Hematopoietic multipotent progenitor cell (in vitro differentiated cells): ENCODE measurements at places on chromosomes 1 and 21.
A peak's percentile ranks its signal among the peaks of the same experiment; 100 is the strongest.

- DNase-seq, result no peak
These were observed 364.1 kb downstream of the HHAT start for GRCh38 chr1:210692796-210693195.

DNA sequence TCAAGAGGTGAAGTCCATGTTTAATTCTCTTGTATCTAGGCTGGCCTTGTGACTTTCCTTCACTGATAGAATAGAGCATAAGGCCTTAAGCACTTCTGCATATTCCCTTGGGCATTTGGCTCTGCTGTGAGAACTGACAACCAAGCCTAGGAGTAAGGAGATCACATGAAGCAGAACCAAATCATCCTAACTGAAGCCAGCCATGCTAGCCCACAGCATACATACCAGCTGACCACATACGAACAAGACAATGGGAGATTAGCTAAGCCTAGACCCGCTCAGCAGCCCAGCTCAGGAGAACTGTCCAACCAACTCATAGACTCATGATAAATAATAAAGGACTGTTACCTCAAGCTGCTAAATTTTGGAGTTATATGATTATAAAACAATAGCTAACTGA is 114.6 kb upstream of the NEK7 start:
- no peak for DNase-seq

DNA sequence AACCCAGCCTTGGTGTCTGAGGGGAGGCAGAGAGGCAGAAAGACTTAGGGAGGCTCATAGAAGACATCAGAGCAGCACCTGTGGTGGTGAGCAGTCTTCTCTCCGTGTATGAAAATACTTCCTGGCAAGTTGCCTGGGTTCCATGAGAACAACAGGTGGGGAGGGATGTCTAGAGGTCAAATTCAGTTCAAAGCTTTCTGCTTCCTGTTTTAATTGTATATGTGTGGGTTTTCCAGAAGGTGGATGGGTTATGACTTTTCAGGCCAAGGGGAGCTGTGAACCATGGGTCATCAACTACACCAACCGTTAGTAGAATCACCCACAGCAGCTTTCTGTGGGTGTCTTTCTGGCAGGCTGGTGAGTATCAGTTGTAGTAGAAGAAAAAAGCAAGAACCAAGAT is 4.1 kb upstream of the FCRL2 start:
- DNase-seq, result no peak

DNA sequence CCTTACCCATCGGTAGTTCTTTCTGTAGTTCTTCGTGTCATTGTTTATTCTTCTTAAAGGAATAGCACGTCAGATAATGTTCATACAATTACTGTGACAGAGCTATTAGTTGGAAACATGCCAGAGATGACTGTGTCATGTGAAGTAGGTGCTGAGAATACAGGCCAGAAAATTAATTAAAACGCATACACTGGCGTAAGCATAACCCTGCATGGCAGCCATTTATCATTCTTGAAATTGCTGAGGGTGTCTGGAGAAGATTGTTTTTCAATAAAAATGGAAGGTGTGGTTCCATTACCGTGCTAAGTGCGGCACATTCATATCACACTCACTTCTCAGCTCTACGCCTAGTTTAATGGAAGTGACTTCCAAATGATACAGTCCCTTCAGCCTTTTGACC is 7.8 kb downstream of the ETS2 start:
- DNase-seq, result no peak

GRCh38 chr1:180294711-180295110 is 64.6 kb downstream of the LHX4 start:
- no peak for DNase-seq

- DNase-seq, result no peak
These were observed 6.1 kb downstream of the TFF3 start for GRCh38 chr21:42308914-42309752.

- DNase-seq, result no peak
These were observed 33.5 kb downstream of the CSMD2 start for GRCh38 chr1:34131396-34132160.

- DNase-seq, result no peak
These were observed 57.8 kb downstream of the HS2ST1 start for GRCh38 chr1:86972262-86972661.

DNA sequence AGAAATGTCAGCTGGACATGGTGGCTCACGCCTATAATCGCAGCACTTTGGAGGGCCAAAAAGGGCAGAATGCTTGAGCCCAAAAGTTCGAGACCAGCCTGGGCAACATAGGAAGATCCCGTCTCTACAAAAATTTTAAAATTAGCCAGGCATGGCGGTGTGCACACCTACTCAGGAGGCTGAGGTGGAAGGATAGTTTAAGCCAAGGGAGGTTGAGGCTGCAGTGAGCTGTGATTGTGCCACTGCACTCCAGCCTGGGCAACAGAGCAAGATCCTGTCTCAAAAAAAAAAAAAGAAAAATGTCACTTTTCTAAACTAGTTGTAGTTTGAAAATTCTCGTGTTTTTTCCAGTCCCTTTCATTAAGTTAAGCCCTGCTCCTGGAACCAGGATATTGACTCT is 9.1 kb downstream of the CLSTN1 start:
- no peak for DNase-seq

GRCh38 chr1:66364578-66365391 is 169.2 kb upstream of the SGIP1 start:
- DNase-seq, result no peak

DNA sequence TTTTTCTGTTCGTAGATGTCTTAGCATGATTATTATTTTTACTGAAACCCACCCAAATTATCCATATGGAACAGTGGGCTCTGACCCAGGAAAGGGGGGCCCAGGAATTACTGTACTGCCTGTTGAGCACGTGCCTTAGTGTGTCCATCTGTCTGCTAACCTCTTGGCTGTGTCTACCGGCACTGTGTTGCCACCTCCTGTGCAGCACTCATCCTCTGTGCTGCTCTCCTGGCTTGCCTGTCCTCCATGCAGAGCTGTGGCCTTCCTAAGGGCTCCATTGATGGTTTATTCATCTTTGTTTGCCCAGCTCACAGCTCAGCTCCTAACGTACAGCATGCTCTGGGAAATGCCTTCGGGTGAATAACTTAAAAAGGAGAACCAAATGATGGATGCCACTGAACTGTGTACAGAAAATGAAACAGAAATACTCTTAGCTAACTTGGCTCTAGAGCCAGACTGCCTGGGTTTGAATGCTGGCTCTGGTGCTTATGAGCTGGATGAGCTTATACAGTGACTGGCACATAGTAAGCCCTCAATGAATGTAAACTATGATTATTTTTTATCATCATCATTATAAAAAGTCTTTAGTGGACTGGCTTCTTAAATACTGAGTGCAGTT is 11.4 kb upstream of the RPTN start:
- peak; percentile 11 for DNase-seq

- DNase-seq, result peak; percentile 50
These were observed 1.0 kb downstream of the TRMT1L start for GRCh38 chr1:185155600-185156287.

DNA sequence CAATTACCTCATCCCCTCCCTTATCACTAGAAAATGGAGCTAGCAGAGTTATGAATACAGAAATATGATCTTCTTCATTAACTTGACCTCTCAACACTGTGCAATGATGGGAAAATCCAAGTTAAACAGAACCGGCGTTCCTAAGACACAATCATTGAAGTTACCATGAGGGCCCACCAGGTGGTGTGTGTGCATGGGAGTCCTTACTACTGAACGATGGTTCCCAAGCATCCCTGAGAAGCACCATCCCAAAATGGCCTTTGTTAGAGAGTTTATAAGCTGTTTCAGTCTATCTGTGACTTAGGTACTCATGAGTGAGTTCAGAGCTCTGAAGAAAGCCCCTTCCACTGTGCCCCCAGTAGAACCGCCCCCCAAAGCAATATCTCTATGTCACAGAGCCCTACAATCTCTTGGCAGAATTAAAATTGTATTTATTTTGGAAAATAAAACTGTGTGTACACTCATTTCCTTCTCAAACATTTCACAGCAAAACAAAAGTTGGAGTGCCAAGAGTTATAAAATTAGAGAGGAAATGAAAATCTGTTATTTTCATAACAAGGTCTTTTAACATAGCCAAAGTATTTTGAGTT is 56.8 kb downstream of the PLD5 start:
- DNase-seq, result peak; percentile 45

DNA sequence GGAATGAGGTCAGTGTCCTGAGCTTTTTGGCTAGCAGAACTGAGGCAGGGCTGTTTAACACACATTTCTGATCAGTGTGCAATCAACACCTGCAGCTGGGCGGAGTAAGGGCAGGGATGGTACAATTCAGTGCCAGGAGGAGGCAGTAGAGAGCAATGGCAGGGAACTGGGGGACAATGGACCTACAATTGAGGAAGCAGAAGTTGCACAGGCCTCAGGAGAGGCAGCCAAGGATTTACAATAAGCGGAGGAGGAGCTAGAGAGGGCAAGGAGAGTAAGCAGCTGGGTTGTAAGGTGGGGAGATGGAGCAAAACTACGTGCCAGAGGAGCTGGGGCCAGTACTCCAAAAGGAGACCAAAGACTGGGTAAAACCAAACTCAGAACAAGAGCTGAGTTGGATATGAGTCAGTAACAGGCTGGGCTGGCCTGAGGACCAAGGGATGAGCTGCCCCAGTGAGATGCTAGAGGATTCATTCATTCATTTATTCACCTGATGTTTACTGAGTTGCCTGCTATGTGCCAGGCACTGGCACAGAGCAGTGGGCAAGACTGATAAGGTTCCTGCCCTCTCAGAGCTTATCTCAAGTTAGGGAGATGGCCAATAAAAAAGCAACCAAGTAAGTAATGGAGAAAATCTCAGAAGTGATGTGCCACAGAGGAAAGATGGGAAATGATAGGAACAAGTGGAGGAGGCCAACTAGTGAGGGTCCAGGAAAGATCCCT is 10.4 kb upstream of the GALE start:
- peak; percentile 94 for DNase-seq

DNA sequence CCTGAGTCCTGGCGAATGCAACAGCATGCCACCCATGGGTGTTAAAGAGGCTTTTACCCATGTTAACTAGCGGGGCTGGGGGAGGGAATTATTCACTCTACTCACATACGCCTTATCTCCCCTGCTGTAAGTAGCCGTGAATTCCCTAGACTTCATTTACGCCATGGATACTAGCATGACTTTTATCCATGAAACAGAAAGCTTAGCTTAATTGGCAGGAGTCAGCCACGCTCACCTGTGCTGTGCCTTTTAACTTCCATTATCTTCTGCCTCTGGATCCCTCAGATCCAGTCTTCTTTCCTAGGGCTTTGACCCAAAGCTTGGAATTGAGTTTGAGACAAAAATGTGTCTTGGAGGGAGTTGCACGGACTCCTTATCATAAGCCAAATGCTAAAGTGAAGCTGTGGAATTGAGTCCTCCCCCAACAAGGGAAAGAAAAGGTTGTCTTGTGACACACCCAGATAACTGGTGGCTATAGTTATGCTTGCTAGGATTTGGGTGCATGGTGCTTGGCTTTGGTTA is 9.7 kb upstream of the NASP start:
- no peak for DNase-seq

DNA sequence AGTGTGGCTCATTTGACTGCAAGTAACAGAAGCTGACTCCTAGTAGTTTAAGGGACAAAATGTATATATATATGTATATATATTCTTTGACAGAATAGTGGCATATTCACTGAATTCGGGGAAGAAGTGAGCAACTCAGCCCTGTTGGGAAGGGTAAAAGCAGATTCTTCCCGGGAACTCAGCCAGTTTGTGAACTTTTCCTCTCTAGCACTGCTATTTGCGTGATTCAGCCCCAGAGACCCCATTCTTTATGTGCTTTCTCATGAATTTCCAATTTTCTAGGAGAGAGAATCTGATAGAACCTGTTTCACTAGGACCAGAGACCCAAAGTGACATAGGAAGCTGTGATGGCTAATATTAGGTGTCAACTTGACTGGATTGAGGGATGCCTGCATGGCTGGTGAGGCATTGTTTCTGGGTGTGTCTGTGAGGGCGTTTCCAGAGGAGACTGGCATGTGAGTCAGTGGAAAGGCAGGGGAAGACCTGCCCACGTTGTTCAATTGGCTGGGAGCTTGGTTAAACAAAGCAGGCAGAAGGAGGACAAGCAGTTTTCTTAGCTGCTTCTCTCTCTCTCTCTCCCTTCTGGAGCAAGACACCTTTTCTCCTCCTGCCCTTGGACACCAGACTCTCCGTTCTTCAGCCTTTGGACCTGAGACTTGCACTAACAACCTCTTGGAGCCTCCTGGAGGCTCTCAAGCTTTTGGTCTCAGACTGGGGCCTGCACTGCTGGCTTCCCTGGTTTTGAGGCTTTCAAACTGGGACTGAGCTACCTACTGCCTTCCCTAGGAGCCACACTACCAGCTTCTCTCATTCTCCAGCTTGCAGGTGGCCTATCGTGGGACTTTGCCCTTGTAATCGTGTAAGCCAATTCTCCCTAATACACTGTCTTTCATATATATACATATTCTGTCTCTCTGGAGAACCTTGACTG is 93.4 kb upstream of the KCNK1 start:
- no peak for DNase-seq

DNA sequence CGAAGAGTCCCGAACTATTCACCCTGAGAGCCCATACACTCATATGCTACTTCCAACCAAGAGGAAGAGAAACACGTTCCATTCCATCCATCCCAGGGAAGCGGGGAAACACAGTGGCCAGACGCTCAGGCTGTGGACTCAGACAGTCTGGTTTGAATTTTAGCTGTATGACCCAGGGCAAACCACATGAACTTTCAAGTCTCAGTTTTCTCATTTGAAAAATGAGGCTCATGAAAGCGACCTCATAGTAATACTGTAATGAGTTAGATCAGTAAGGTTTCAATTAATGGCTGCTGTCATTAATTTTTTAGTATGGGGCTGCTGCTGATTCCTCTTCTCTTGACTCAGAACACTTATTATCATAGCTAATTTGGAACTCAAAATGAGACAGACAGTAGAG is 1.5 kb downstream of the FCRL4 start:
- DNase-seq, result no peak

DNA sequence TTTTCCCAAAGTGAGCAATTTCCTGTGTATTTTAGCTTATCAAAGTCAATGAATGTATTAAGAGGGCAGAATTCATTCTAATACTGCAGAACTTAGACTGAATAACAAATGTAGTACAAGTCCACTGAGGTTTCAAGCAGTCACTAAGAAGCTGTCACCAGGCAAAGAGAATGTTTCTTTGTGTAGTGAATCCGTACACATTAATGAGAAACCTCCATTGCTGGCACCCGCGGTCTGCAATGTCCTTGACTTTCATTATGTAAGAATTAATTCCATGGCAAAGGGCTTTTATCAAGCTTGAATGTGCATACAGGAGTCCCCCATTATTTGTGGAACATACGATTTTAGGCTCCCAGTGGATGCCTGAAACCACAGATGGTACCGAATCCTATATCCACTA is 719.5 kb upstream of the TMPRSS15 start:
- DNase-seq, result no peak

DNA sequence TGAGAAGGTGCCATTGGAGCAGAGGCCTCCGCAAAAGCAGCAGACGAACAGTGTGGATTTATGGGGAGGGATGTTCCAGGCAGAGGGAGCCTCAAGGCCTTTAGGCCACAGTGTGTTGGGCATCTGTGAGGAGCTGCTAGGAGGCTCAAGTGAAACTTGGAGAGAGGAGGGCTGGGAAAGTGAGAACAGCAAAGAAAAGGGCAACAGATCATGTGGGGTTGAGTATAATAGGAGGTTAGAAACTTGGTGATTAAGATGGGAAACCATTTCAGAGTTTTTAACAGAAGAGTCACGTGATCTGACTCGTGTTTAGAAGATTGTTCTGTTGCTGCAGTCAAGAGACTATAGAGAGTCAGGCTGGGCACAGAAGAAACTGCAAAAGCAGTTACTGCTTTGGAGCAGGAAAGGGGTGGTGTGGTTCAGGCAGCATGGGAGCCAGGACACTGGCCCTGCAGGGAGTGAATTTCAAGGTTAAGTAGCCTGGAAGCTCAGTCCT is 277.0 kb downstream of the DISC1 start:
- DNase-seq, result no peak

- DNase-seq, result no peak
These were observed 26.4 kb downstream of the LDLRAP1 start for GRCh38 chr1:25569597-25570396.

- DNase-seq, result no peak
These were observed 31.9 kb downstream of the FYB2 start for GRCh38 chr1:56787330-56787729.
